Caki2 (cell line): ENCODE measurements at places on chromosomes 5 and 9.

- DNase-seq = no peak
Observed at GRCh38 chr5:146920351-146920881, 41.9 kb upstream of the PPP2R2B start.

GRCh38 chr5:134464988-134465815 is 53.5 kb upstream of the CDKN2AIPNL start:
- DNase-seq = no peak

DNA sequence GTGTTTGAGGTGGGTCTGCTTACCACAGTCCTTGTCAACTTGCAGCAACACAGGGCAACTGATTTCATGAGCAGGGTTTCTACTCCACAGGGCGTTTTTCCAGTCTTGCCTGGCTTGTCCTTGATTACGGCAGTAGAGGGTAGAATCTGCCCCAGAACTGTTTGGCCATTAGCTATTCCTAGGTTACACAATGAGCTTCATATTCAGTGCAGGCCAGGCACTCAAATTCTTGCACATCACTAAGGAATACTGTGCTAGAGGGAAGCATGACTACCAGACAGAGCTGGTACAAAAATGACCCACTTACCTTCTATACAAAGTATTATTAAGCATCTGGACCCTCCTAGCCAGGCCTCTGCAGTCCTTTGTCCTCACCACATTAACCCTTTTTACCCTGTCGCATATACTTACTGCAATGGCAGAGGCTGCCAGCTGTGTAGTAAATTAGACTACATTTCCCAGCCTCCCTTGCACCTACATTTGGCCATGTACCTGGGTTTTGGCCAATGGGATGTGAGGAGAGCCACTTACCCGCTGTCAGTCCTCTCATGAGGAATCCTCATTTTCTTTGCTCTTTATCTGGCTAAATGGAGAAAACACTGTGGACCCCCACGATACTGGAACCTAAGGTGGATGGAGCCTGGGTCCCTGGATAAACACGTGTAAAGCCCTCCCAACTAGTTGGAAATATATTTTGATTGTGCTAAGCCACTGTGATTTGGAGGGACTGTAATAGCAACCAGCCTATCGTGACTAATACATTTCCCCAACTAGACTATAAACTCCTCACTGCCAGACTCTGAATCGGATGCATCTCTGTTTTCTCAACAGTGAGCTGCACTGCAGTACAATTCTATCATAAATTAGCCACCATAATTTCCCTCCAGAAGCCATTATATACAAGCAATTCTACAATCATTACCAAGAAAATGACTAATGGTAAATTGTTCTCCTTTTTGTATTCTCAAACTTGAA is 218.7 kb downstream of the GLIS3 start:
- DNase-seq = no peak

DNA sequence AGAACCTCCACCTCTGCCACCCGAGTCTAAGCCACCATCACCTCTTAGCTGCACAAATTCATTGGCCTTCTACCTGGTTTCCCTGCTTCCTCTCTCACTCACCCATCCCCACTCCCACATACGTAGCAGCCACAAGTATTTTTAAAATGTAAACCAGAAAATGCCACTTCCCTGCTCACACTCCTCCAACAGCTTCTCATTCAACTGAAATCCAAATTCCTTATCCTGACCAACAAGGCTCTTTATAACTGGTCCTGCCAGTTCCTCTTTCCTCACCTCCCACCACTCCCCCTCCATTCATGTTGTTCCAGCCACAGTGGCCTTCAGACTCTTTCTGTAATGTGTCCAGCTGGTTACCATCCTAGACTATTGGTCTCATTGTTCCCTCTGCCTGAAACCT is 25.0 kb upstream of the PALM2AKAP2 start:
- no peak for DNase-seq

GRCh38 chr9:70044490-70045307 is 1.1 kb downstream of the MAMDC2 start:
- peak; percentile 29 for DNase-seq

GRCh38 chr5:54135042-54135441 is 175.3 kb downstream of the ARL15 start:
- no peak for DNase-seq

- DNase-seq = no peak
Observed at GRCh38 chr9:93378276-93378675, 73.2 kb upstream of the FAM120A start.

- DNase-seq = no peak
Observed at GRCh38 chr5:107456281-107456715, 214.4 kb downstream of the EFNA5 start.

DNA sequence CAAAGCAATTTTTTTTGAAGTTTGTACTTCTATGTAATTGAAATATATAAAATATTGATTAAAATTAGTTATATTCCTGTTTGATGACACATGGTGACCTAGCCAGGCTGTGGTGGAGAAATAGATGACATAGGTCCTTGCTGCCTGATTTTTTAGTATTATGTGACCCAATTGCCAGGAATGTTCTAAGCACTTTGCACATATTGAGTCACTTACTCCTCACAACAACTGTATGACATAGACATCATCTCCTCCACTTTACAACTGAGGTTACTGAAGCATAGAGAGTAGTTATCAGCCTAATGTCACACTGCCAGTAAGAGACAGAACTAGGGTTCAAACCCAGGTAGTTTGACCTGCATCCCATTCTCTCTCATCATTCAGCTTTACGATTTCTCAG is 26.2 kb upstream of the SNX18 start:
- no peak for DNase-seq

DNA sequence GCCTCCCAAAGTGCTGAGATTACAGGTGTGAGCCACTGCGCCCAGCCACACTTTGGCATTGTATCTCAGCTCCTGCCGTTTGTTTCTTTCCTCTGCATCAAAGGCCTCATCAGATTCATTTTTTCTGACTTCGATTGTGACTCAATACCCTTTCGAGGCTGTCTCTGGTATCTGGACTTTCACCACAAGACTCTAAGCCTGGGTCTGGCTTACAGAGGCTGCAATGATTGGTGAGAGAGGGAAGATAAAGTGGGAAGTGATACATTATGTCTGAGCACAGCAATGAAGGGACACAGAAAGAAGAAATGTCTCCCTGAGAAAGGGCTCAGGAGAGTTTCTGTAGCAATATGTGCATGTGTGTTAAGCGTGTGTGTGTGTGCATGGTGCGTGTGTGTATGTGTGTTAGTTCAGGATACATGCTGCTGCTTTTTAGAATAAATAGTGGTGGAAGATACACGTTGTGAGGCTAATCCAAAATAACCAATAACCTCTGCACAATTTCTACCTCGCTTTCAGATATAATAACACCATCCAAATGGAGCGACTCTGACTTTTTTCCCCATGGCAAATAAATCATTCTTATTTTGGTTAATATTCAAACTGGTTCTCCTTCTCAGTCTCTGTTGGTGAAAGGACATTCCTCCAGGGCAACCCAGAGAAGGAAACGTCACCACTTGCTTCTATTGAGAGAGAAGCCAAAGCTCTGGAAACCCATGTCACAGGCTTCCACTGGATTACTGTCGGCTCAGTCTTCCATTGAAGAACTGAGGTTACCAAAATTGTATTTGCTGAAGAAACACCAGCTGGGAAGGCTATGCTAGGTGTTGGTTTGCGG is 8.1 kb upstream of the DAB2 start:
- DNase-seq = peak; percentile 28

DNA sequence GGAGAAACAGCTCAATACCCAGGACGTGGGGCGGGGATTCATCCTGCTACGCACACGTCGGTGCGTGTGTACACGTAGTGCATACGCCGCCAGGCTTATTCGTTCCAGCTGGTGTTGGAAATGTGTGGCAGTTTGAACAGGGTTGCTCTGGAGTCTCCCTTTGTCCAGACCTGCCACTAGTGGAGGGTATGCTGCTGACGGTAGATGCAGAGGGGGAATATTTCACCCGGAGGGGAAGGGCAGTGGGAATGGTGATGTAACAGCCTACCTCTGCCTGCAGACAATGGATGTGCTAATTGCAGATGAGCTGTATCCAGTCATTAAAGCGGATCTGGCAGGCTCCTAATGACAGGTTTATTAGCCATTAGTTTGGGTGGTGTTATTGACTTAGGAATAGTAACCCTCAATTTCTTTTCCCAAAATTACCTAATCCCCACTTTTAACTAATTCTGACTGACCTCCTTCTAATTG is 142.7 kb downstream of the PAX5 start:
- DNase-seq = no peak

- no peak for DNase-seq
Observed at GRCh38 chr5:96015709-96016108, 54.1 kb upstream of the ELL2 start.

DNA sequence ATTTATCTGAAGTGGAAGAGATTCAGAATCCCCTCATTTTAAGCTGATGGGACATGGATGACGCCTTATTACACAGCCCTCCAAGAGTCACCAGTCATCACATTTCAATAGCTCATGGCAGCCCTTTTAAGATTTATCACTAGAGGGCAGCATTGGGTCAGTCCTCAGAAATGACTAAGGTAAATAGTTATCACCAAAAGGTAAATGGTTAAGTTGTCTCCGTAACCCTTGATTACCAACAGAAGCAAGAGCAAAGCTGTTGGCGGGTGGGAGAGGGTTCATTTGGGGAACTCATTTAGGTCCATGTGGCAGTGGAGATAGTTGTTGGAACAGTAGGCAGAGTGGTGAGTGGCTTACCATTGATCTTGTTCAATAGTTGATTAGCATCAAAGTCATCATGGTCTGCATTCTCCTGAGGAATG is 12.0 kb upstream of the C9 start:
- peak; percentile 54 for DNase-seq

- peak; percentile 58 for DNase-seq
Observed at GRCh38 chr9:124551472-124552272, 44.5 kb upstream of the NR5A1 start.

DNA sequence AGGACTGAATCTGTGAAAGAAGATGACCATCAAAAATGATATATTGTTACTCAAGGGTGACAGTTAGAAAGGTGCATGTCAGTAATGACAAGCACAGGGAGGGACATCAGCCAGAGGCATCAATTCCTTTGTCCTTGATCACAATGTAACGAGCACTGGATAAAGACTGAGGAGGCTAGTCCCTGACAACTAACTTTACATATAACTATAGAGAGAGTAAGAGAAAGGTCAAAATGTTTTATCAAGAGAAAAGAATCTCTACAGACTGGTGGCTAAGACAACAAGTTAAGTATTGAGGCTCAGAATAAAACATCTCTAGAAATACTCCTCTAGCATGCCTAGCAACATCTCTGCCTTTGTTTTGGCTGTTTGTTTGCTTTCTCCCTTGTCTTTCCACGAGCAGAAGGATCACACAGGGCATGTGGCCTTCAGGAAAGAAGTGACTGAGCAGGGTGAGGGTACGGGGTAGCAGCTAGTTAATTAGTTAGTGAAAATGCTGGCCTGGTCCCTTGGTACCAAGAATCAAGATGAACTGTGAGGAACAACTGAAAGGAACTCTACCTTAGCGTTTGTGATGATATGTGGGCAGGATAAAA is 724.1 kb upstream of the MEF2C start:
- no peak for DNase-seq

DNA sequence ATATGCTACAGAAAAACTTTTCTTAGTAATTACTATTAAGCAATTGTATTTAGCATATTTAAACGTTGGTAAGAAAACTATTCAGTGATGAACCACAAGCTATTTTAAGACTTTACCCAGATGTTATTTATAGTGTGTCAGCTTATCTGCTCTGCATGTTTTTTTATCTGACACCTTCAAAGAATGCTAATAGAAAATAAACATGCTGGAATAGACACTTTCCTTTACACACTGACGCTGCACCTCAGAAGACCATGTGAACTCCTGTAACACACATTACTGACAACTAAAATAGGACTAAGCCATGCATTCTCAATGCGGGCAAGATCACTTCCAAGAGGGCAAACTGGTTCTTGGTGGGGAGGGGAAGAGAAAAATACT is 38.3 kb downstream of the FNIP1 start:
- DNase-seq = no peak

GRCh38 chr5:15573590-15573989 is 73.6 kb downstream of the FBXL7 start:
- DNase-seq = no peak

DNA sequence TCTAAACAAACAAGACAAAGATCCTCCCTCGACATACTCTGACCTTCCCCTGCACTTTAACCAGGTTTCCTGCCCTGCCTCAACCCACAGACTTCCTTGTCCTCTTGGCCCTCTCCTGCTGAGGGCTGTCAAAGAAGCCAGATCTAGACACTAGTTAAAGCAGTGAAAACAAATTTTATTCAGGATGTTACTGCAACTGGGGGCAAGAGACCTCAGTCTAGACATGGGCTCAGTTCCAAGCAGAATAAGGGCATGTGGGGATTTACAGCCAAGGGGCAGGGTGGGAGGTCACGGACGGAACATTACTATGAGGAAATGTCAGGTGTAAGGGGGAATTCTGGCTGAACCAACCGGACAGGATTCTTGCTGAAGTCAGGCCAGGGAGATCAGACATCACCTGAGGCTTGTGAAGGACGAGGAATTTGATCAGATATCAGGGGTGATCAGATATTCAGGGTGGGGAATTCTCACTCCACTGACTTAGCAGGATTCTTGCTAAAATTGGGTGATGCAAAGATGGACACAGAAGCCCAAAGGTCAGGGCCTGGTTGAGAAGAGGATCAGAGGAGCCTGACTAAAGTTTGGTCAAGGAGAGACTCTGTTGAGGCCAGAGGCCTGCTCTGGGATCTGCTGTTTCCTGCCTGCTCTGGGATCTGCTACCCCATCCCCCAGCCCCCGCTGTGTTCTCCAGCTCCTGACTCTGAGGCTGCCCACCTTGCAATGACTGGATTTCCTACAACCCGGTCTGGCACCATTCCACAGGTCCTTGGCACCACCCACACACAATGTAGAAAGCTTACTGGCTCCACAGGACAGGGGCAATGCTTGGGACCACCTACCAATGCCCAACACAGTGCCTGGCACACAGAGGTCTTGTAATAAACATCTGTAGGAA is 21.5 kb downstream of the GABBR2 start:
- DNase-seq = no peak

DNA sequence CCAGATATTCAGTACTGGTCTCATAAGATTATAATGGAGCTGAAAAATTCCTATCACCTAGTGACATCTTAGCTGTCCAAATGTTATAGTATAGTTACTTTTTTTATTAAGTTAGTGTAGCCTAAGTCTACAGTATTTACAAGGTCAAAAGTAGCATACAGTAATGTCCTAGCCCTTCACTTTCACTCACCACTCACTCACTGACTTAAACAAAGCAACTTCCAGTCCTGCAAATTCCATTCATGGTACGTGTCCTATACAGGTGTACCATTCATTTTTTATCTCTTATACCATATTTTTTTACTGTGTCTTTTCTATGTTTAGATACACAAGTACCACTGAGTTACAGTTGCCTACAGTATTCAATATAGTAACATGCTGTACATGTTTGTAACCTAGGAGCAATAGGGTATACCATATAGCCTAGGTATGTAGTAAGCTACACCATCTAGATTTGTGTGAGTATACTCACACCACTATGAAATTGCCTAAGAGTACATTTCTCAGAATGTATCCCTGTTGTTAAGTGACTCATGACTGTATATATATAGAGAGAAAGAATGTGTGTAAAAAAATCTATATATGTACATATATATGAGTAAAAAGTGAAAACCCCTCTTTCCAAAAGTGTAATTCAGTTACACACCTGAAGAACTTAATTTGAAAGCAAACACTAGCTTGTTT is 234.8 kb upstream of the WWC1 start:
- no peak for DNase-seq

GRCh38 chr9:129148463-129149204 is 29.4 kb downstream of the IER5L start:
- DNase-seq = no peak

- no peak for DNase-seq
Observed at GRCh38 chr9:108100571-108100970, 611.0 kb upstream of the KLF4 start.

- DNase-seq = no peak
Observed at GRCh38 chr9:114652776-114653555, 4.6 kb downstream of the TEX53 start.

GRCh38 chr5:98110791-98111190 is 662.7 kb upstream of the RGMB start:
- DNase-seq = no peak
